ENCODE measurements at places on chromosomes 3 and 15.

GRCh38 chr15:39511916-39512260, 69.0 kb upstream of the THBS1 start:
- DNase-seq, result no peak

- peak; percentile 49 for DNase-seq
These were observed 603.0 kb upstream of the ROBO2 start for GRCh38 chr3:76436894-76437293.

GRCh38 chr15:31017311-31017710, 25.9 kb upstream of the MTMR10 start:
- DNase-seq, result no peak

- DNase-seq, result no peak
These were observed 19.7 kb upstream of the MINAR1 start for GRCh38 chr15:79412429-79412828.

GRCh38 chr15:45134682-45135604, 5.1 kb downstream of the DUOX1 start:
- DNase-seq, result no peak

GRCh38 chr15:64630396-64631107, 144.8 kb downstream of the RBPMS2 start:
- no peak for DNase-seq

- DNase-seq, result no peak
These were observed 476 bp downstream of the IP6K2 start for GRCh38 chr3:48716508-48716981.

DNA sequence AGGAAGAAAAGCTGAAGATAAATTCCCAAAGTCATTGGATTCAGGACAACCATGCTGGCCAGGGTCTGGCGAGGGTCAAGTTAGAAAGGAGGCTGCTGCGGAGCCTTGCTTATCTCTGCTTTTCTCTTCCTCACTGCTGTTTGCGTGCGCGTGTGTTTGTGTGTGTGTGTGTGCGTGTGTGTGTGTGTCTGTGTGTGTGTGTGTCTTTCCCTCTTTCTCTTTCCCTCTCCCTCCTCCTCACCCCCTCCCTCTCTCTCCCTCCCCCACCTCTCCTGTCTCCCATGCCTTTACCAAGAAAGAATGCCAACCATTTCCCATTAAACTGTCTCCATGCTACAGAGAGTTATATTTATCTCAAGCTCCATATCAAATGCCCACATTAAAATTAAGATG, at the start of gene COLQ:
Gene COLQ (minus strand): TSS at position 134 of the 393 bp plus-strand sequence. CDS start 81 bp downstream, at position 53.
- DNase-seq, result no peak

DNA sequence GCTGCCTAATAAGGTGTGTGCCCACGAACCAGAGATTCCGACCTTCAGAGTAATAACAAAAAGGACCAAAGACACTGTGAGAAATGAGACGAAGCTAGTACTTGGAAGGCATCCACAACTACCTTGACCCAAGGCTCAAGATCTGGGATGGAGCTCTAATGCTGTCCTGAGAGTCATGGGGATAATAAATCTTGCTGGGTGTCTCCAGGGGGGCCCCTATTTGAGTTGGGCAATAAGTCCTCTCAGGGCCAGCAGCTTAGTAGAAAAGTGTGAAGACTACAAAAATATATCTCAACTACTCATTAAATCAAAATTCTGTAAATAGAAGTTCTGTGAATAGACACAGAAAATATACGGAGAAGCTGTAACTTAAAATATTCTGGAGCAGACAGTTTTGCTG, 2.9 kb upstream of the NDN start:
- no peak for DNase-seq

- DNase-seq, result no peak
These were observed 409.6 kb downstream of the UNC13C start for GRCh38 chr15:54387799-54388198.

GRCh38 chr3:76694063-76694462, 345.8 kb upstream of the ROBO2 start:
- no peak for DNase-seq

DNA sequence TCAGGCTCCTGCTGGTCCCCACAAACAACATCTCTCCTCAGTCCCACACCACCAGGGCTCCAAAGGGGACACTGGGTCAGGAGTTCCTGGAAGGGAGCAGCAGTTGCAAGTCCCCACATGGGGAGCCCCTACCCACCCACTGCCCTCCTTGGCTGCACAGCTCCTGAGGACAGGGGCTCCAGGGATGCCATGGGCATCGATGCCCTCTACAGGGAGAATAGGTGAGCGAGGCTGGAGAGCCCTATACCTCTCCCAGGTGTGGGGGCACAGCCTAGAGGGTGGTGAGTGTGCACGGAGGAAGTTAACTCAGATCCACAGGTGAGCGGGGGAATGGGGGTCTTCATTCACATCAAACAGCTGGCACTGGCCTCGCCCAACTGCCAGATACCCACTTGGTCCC, 141.2 kb upstream of the LINGO1 start:
- DNase-seq, result no peak

- no peak for DNase-seq
These were observed 569.8 kb downstream of the RBMS3 start for GRCh38 chr3:29850641-29851040.

GRCh38 chr3:172848910-172849309, 98.4 kb downstream of the ECT2 start:
- peak; percentile 83 for DNase-seq
